ENCODE measurements at places on chromosomes 4 and X. TPM values are rescaled to one million over a fixed set of nuclear protein-coding genes. Genes with fewer than 3 reads are reported as not detected.

DNA sequence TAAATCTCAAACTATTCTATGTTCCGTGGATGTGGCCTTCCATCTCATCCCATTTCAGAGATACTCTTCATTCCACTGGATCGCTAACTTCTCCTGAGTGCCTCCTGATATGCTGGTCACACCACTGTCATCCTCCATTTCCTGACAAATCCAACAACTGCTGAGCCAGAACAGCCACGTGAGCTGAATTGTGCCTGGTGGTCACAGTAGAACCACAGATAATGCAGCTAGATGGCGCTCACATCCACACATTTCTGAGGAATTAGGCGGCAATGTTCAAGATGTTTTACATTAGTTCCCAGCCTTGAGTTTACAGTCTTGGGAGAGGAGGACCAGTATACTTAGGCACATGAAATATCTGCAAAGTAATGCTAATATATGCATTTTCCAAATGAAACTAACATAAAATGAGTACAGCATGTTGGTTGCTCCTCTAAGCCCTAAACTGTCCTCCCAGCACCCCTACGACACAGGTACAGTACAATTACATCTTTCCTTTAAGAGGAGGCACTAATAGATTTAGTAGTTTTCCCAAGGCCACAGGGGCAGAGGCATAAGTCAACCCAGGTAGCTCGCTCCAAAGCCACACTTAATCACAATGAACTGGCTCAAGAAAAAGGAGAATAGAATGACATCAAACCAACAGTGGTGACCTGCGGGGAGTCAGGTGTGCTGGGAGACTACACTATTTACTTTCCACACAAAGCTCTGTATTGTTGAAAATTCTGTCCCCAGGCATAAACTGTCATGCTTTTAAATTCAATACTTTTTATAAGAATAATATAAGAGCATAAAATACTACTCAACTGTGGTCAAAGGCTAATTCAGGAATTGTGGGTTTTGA is 134.2 kb downstream of the CHIC2 start:
- peak; percentile 71 for DNase-seq

GRCh38 chr4:91127831-91128230 is 1000.6 kb downstream of the CCSER1 start:
- DNase-seq: no peak

GRCh38 chrX:45198301-45198700 is 2.4 kb downstream of the DIPK2B start:
- no peak for DNase-seq

DNA sequence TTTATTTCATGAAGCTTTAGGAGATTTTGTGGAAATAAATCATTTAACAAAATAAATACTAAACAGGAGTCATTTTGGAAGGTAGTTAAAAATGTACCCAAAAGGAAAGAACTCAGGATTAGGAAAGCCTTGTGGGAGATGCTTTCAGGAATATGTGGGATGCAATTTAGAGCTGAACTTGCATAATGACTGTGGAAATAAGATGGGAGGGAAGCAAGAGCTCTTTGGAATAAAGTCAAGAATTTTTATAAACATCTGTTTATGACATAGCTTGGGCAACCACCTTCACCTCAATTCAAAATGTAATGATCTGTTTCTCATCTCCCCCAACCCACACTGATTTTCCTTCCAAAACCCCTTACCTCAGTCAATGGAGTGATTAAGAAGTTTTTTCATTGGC is 623.8 kb downstream of the FAT4 start:
- no peak for DNase-seq

DNA sequence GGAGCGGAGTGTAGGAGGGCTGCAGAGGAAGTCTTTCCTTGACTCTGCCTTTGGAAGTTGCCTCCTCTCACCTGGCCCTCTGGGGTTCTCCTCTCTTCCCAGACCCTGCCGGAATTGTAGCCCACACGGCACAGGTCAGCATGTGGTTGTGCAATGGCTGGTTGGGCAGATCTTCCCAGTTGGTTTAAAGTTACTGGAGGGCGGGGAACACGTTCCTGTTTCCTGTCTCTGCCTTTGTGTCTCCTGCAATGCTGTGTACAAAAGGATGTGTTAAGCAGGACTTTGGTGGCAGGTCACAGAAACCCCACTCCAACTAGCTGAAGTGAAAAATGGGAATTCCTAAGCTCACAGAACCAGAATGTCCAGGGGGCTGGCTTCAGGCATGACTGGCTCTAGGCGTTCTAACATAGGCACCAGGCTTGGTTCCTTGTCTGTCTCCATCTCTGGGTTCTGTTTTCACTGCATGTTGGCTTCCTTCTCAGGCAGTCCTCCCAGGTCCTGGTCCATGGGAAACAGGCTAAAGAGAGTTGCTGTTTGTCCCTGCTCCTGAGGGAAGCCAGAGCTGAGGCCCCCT is 19.9 kb downstream of the SORCS2 start:
- no peak for DNase-seq

DNA sequence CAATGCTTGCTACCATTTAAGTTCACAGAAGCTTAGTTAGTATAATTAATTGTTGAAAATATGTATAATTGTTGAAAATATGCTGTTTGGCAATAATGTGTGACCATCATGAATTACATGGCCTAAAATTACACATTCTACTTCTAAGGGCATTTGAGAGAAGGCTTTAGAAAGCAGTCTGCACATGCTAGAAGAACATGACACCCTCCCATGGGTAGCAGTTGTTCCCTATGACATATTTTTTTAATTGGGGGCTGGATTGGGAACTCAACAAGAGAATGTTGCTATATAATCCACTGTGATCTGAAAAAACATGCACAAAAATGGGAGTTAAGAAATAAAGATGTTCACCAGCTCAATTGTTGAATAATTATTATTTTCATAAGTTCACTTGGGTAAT is 331.4 kb downstream of the ARHGAP24 start:
- no peak for DNase-seq

DNA sequence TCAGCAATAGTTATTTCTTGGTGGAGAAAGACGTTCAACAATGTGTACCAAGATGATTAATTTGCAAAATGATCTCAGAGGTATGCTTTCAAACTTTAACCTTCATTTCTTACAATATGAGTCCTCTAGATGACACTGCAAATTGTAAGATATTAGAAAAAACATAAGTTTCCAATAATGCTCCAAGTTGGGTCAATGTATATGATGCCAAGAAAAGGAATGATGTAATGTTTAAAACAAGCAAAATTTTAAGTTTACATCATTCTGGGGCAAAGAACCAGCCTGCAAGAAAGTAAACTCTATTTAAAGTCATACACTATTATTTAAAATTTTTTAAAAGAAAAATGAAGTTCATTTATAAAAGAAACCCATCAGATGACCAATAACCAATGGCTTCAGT is 56.1 kb downstream of the PRSS12 start:
- no peak for DNase-seq

GRCh38 chr4:21664355-21664754 is 284.2 kb downstream of the KCNIP4 start:
- DNase-seq: no peak

- no peak for DNase-seq
Measured at GRCh38 chr4:148800940-148801339, 358.7 kb upstream of the NR3C2 start.

GRCh38 chr4:108029016-108029720 is 39.5 kb downstream of the HADH start:
- DNase-seq: no peak

DNA sequence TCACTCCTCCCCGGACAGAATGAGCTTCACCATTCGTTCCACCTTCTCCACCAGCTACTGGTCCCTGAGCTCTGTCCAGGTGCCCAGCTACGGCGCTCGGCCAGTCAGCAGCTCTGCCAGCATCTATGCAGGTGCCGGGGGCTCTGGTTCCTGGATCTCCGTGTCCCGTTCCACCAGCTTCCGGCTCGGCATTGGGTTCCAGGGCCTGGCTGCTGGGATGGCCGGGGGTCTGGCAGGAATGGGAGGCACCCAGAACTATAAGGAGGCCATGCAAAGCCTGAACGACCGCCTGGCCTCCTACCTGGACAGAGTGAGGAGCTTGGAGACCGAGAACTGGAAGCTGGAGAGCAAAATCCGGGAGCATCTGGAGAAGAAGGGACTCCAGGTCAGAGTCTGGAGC is 36.4 kb upstream of the N4BP2 start:
- DNase-seq: no peak

GRCh38 chr4:125316791-125317524 is 2.2 kb downstream of the FAT4 start:
- DNase-seq: no peak

DNA sequence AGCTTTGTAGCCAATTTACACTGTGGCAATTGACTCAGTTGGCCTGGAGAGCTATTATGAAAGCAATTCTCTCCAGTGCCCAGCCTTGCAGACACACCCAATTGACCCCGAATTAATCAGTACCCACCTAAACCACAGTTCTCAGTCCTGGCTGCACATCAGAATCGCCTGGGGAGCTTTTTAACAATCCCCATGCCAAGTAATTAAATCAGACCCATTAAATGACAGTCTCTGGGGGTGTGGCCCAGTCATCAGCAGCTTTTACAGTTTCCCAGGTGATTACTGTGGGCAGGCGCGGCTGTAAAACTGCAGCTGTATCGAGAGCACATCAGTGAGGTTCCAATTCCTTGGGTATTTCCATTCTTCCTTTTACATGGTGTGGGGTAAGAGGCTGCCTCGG is 460.9 kb upstream of the FAT1 start:
- DNase-seq: no peak

DNA sequence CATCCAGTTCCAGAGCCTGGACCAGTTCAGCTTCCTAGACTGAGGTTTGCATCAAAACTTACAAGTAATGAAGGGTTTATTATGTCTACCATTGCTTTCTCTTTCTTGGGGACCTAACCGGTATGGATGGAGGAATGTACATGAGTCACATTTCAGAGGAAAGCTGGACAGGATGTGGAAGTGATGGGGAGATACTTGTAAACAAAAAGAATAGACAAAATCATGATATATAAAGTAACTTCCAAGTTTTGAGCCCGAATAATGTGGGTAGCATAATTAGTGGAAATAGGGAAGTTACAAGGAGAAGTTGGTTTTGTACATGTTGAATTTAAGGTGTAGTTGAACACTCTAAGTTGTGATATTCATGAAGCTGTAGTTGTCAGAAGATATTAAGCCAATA is 15.0 kb downstream of the FNIP2 start:
- DNase-seq: no peak

FAM149A gene
- 61.3 TPM for polyA plus RNA-seq
